ENCODE measurements at places on chromosomes 7 and 10. TPM values are rescaled to one million over a fixed set of nuclear protein-coding genes. Genes with fewer than 3 reads are reported as not detected.

DNA sequence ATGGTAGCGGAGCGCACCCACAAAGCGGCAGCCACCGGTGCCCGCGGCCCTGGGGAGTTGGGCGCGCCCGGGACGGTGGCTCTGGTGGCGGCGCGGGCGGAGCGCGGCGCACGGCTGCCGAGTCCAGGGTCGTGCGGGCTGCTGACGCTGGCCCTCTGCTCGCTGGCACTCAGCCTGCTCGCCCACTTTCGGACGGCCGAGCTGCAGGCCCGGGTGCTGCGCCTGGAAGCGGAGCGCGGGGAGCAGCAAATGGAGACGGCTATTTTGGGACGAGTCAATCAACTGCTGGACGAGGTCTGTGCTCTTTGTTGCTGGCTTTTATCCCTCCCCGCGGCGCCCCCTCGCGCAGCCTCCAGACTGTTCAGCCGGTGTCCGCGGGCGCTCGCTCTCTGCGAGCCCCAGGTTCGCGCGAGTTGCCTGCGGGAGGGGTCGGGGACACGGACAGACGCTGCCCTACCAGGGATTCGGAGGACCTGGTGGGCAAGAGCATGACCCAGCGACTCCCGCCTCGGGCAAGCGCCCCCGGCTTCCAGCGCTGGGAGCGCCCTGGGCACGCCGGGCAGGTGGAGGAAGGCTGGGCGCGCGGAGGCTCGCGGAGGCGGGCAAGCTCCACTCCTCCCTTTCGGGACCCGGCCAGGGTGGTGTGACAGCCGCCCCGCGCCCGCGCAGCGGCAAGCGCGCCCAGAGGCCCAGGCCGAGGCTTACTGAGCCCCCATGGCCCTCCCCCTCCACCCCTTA is 887 bp downstream of the COL13A1 start:
- DNase-seq: no peak

GRCh38 chr7:50771120-50772002 is 11.3 kb downstream of the GRB10 start:
- no peak for DNase-seq

DNA sequence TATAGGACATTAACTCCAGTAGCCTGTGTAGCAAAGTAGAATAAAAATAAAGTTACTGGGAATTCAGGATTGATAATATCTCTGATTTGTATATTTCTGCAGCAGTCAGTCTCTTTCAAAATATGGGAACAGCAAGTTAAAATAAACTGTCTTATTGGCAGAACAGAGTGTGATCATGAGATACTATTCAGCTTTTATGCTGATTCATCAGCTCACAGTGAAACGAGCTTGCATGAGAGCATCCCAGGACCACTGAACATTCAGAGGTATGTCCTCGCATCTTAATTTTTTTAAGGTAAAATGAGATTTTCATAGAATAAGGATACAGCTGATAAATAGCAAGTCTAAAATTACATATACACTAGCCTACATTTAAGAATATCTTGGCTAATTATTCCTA is 282.5 kb upstream of the MYO3A start:
- DNase-seq: no peak

The TCAF2 gene
- 11.7 TPM for polyA plus RNA-seq

GRCh38 chr10:20891338-20891714 is 5.8 kb downstream of the NEBL start:
- DNase-seq: no peak

DNA sequence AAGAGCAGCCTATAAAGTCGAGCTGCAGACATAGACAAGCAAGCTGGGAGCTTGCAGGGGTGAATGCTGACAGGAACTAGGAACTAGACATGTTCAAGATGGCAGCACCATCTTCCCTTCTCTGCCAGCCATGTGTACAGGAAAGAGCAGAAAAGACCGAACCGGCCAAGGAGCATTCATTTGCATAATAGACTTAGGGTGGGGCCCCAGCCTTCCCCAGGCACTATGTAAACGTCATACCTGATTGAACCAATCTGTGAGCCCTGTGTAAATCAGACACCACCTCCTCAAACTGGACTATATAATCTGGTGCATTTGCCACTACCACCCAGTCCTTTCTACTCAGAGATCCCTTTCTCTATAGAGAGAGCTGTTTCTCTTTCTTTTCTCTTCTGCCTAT is 106.9 kb upstream of the FAM3C start:
- no peak for DNase-seq

DNA sequence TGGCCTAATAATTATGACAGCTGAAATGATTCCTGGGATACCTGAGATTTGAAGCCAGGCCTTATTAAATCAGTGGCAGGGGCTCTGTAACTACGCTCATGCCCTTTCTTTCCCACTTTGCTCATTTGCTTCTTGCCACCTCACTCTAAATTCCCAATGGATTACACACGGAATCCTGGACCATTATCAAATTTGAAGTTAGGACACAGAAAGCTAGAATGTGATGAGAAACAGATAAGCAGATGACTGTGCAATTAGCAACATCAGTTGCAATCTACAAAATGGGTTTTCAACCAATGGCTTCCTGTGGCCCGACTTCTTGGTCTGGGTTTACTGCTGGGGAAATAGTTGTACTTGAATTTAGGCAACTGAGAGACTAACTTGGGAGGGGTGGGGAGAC is 374.3 kb downstream of the INHBA start:
- no peak for DNase-seq

The CALHM3 gene
- polyA plus RNA-seq: not detected

The MAGI2 gene
- 3.7 TPM for polyA plus RNA-seq

DNA sequence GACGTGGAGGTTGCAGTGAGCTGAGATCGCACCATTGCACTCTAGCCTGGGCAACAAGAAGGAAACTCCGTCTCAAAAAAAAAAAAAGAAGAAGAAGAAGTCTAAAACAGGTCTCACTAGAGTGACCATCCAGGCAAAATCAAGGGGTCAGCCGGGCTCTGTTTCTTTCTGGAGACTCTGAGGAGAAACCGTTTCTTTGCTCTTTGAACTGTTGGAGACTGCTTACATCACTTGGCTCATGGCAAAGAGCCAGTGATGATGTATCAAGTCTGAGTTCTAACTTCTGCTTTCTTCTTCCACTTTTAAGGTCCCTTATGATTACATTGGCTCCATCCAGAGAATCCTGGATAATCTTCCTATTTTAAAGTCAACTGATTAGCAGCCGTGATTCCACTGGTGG is 306.8 kb downstream of the WDR11 start:
- no peak for DNase-seq

Data from forelimb muscle (tissue), 1 donor.